AG09309 (cell line): ENCODE measurements at places on chromosomes 4 and X.

GRCh38 chr4:138275963-138276621 is 33.9 kb upstream of the SLC7A11 start:
- peak; percentile 58 for DNase-seq

- no peak for DNase-seq
Observed at GRCh38 chr4:117634716-117635115, 399.6 kb upstream of the NDST3 start.

DNA sequence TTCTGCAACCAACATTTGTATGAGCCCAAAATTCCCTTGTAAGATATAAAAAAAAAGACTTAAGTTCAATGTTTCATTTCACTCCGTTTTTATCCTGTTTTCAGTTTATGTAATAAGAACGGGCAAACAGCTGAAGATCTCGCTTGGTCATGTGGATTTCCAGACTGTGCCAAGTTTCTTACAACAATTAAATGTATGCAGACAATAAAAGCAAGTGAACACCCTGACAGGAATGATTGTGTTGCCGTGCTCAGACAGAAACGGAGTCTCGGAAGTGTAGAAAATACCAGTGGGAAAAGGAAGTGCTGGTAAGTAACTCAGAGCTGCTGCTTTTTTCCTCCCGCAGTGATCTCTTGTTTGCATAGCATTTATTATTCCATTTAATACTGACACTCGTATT is 2.8 kb downstream of the ANKRD37 start:
- DNase-seq = no peak

GRCh38 chrX:80879916-80880315 is 70.2 kb upstream of the BRWD3 start:
- DNase-seq = peak; percentile 27

GRCh38 chrX:25810202-25810601 is 327.9 kb upstream of the MAGEB18 start:
- no peak for DNase-seq

DNA sequence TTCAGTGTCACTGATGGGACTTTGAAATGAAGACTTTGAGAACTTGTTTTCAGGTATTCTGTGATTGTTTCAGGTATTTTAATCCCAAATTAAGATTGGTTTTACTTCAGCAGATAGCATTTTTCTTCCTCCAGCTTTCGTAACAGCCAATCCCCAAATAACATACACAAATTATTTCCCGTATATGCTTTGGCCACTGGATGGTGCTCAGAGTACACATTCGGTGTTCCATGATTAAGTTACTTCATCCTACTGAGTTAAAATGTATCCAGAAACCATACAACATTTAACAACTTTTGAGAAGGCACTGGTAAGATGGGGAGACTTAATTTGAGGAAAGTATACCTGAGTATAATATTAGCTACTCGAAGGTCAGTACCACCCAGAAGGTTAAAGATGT is 233.4 kb upstream of the FAM47A start:
- no peak for DNase-seq

DNA sequence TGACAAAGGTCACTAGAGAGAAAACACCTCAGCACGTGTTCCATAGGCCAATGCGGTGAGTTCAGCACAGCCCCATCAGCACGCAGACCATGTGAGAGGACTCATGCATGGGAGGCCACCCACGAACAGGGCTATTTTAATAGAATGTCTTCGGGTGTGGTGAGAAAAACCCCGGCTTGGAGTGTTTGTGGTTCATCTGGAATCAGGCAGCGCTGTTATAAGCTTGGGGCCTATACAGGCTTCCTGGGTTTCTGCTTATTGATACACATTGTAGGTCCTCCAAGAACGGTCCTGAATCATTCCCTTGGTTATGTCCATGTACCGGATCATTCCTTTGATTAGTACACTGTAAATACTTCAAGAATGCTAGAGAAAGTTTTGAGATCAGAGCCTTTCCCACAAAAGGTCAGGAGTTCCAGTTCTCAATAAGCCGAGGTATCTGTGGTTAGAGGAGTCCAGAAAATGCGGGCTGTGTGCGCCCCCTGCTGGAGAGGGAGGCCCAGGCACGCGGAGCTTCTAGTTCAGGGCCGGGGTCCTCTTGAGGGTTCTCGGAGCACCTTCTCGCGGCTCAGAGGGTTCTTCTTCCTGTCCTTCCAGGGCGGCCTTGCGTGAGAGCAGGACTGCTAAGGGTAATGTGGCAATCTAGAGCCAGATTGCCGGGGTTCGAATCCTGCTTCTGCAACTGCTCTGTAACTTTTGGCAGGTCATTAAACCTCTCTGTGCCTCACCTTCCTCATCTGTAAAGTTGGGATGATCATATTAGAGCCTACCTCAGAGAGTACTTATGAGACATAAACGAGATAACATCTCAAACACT is 51.8 kb downstream of the TLR10 start:
- peak; percentile 78 for DNase-seq

GRCh38 chrX:149630681-149631233 is 835 bp downstream of the TMEM185A start:
- DNase-seq = peak; percentile 18
